ENCODE measurements at places on chromosomes 5 and 9.

- DNase-seq = no peak
Observed at GRCh38 chr5:71767661-71768060, 48.6 kb downstream of the CARTPT start.

GRCh38 chr9:93365427-93366118, 85.9 kb upstream of the FAM120A start:
- DNase-seq = no peak

DNA sequence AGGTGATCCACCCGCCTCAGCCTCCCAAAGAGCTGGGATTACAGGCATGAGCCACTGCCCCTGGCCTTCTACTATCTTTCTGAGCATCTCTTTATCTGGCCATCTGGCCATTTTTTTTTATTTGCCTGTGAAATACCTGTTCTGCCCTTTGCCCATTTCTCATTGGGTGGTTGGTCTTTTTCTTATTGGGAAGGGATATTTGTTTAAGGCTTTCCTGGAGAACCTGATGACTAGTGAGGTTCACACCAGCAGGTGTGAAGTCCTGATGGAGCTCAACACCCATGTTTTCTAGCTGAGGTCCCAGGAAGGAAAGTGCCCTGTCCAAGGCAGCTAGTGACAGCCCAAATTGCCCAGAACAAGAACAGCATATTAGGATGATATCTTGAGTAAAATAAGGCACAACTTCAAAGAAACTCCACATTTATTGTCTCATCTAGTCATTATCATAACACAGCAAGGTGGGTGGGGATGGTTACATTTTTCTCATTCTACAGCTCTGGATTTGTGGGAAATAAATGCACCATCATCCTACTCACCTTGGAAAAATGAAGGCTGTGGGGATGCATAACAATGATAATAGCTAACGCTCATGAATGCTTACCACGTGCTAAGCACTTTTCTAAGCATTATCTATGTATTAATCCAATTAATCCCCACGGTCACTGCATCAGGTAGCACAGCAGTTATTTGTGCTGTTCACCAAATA, 20.3 kb downstream of the SLC36A3 start:
- no peak for DNase-seq

DNA sequence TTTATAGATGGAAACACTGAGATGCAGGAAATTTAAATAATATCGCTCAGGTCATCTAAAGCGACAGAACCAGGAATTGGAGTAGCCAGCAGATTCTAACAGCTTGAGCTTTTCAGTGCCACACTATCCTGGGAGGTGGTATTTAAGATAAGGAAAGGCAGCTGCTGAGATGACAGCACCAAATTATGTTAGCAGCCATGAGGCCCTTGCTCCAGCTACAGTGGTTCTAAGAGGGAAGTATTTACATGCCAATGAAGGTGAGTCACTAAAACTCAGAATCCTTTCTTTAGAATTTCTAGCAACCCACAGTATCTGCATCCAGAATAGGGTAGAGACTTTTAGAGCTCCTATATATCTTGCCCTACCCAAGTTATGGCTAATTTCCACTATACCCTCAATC, 127.0 kb upstream of the VLDLR start:
- no peak for DNase-seq

DNA sequence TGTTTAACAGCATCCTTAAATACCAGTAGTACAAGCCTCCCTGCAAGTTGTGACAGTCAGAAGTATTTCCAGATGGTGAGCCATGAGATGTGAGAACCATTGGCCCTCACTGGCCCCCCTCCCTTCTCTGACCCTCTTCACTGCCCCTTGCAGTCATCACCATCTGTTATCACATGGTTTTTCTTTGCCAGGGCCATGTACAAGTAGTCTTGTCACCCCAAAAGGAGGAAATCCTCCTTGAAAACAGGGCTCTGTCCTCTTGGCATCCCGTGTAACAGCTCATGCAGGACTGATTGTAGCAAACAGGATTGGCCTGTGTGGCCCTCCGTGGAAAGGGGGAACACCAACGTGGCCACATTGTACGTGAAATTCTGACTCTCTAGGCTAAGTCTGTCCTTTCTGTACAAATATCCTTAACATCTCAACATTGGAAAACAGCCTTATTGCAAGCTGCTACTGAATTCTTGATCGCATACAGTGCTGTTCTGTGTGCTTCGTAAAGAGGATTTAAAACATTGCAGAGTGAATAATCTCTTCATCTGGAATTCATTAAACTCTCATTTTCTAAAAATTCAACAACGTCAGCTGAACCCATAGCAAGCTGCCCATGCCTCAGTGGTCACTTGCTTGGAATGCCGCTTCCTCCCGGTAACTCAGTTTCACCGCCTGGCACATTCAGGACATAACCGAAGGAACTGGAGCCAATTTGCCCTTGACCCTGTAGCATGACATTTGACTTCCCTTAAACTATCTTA, 171.7 kb downstream of the ATPSCKMT start:
- DNase-seq = no peak

- no peak for DNase-seq
Observed at GRCh38 chr5:146633323-146633764, 117.4 kb upstream of the GPR151 start.

DNA sequence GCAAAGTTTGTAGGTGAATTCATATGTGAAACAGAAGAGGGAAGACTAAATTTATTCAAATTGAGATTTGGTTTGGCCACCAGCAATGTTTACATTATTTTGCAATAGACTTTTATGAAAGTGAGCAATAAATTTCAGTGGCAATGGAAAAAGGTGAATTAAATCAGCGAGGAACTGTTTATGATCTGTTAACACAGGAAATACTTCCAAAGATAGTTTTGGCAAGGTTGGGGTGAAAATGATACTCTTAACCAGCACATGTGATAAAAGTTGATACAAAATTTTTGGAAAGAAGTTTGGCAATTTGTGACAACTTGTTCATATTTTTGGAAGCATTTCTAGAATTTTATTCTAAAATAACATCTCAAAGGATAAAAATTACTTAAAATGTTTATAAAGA, 119.8 kb downstream of the ARHGEF28 start:
- no peak for DNase-seq

GRCh38 chr5:137470111-137470920, 28.8 kb downstream of the SPOCK1 start:
- no peak for DNase-seq

DNA sequence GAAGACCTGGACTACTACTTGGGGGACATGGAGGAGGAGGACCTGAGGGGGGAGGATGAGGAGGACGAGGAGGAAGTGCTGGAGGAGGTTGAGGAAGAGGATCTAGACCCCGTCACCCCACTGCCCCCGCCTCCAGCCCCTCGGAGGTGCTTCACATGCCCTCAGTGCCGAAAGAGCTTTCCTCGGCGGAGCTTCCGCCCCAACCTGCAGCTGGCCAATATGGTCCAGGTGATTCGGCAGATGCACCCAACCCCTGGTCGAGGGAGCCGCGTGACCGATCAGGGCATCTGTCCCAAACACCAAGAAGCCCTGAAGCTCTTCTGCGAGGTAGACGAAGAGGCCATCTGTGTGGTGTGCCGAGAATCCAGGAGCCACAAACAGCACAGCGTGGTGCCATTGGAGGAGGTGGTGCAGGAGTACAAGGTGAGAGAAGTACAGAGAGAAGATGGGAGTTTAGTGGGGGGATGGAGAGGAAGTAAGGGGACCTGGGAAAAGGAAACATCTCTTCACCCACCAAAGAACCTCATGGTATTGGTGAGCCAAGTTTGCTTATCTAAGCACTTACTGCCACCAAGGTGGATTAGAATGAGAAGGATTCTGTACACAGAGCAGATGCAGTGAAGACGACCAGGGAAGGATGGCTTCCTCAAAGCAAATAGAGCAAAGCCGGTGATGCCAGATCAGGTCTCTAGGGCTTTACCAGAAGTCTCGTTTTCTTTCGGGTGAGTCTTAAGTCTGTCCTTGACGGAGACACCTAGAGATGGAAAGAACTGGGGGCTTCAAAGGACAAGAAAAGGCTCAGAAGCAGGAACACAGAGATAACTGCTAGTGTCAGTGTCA, 1.5 kb downstream of the TRIM41 start:
- DNase-seq = no peak

DNA sequence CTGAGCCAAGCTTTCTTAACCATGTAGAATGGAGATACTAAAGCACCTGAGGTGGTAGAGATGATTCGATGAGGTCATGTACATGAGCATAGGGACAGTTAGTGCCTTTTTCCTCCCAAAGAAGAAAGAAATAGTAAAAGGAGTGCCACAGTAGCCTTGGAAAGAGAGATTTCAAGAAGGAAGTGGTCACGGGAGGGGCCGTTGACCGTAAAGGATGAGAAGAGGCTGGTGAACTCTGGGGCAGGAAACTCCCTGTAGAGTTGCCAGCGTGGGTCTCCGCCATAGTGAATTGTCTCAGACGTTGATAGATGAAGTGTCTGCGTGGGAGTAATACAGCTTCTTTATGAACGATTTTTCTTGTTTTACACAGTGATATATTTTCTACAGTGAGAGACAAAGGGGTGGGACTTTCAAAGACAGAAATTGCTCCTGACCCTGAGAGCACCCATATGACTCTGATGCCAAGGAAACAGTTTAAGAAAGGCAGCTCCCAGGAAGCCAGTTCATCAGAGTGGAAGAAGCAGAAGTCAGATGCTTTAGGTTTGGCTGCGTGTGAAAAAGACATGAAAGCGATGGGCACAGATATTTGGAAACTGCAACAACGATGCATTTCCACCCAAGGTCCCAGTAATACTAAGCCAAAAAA, 41.3 kb downstream of the UGCG start:
- DNase-seq = no peak

GRCh38 chr5:55568654-55569512, 34.1 kb upstream of the PLPP1 start:
- DNase-seq = no peak

- no peak for DNase-seq
Observed at GRCh38 chr5:117201001-117201400, 626.4 kb upstream of the SEMA6A start.

DNA sequence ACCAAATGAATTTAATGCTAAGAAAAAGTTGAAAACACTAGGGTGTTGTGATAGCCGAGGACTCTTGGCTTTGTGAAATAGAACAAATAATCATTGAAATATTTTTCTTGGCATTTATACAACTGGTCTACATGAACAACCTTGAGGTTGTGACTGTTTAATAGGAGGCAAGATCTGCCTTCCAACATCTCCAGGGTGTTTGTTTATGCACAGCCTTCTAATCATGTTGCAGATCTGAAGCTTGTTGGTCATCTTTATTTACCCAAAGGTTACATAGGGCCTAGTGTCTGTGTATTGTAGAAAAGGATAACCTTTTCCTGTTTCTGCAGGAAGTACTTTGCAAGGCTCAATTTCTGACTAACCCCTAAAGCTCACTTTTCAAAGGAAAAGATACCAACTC, 65.2 kb upstream of the RANBP3L start:
- no peak for DNase-seq

- DNase-seq = no peak
Observed at GRCh38 chr5:80631278-80632259, 22.9 kb upstream of the MSH3 start.

DNA sequence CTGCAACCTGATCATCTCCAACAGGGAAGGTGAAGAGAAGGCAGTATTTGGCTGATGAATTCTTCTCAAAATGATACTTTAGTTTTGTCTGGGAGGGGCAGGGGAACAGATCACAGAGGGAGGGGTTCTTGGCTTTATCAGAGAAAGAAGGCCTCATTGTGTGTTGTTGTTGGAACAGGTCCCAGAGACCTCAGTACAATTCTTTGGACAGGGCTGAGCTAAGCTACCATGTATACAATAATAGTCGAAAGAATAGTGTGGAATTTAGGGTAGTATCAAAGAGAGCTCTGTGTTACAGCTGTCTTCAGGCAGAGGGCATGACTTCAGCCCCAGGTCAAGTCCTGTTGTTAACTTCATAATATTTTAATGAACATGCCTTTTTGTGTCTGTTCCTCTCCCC, 39.9 kb downstream of the ARHGAP26 start:
- no peak for DNase-seq

- DNase-seq = no peak
Observed at GRCh38 chr5:146428658-146429057, 18.5 kb upstream of the TCERG1 start.

DNA sequence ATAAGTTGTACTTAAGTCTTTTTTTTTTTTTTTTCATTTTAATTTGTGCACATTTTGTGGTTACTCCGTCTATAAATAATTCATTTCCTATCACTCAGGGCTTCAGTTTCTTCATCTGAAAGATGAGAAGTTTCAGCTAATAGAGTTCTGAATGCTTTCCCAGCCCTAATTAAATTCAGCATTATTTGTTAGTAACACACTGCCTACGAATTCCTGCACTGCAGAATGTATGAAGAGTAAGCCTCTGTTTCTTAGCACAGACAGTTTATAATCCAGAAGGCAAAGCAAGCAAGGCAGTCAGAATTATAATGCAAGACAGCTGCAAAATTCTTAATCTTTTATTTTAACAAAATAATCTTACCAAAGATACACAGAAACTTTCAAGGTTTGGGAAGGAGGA, 138.0 kb upstream of the GHR start:
- DNase-seq = no peak

GRCh38 chr9:98488571-98489312, 220.0 kb downstream of the GABBR2 start:
- no peak for DNase-seq

DNA sequence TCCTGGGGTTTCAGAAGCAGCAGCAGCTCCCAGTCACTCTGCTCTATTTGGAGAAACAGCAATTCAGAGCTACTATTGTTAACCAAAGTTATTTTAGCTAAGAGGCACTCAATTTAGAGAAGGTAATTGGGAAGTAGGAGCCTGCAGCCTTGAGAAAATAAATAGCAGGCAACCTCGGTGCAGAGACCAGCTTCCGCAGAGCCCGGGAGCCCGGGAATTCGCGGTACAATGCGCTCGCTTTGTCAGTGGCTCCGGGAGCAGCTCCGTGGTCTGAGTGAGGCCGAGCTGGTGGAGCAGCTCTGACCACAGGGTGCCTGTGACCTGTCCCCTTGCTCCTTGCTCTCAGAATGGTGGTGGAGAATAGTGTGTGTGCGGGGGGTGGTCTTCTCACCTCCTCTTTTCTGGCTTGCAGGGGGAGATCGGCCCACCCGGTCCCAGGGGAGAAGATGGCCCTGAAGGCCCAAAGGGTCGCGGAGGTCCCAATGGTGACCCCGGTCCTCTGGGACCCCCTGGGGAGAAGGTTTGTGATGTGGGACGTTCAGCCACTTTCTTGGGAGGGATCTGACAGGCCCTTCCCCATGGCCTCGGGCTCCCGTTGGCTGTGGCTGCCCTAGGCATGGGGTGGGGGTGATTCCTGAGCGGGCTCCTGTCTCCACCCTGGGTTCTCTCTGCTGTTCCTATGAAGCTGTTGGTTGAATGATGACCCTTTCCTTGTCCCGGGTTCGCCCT, 95.9 kb upstream of the FCN2 start:
- no peak for DNase-seq

All from KG1 (cell line).